Stimulated activated CD8-positive, alpha-beta memory T cell treated with anti-CD3 and anti-CD28 coated beads, Interleukin-7, amount 100 ng/mL, for 1 hour (primary cell): ENCODE measurements at places on chromosomes 2 and 18.

- DNase-seq, result no peak
Observed at GRCh38 chr2:41621095-41621494, 426.7 kb upstream of the PKDCC start.

DNA sequence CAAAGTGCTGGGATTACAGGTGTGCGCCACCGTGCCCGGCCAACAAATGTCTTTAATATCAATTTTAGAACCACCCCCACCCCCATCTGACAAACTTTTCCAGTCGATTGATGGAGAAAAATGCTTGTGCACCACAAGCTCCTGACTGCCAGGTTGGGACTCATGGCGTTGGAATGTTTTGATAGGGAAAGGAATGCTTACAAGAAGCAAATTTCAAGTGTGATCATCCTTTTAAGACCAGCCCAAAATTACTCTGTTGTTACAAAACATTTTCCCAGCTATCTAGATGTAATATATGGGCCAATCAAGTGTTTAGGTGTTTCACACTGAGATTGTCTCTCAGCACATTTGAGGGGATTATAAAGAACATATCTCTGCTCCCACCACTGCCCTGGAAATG is 45.2 kb downstream of the UBXN4 start:
- DNase-seq, result no peak

- DNase-seq, result no peak
Observed at GRCh38 chr2:18516112-18516511, 44.3 kb downstream of the RDH14 start.

DNA sequence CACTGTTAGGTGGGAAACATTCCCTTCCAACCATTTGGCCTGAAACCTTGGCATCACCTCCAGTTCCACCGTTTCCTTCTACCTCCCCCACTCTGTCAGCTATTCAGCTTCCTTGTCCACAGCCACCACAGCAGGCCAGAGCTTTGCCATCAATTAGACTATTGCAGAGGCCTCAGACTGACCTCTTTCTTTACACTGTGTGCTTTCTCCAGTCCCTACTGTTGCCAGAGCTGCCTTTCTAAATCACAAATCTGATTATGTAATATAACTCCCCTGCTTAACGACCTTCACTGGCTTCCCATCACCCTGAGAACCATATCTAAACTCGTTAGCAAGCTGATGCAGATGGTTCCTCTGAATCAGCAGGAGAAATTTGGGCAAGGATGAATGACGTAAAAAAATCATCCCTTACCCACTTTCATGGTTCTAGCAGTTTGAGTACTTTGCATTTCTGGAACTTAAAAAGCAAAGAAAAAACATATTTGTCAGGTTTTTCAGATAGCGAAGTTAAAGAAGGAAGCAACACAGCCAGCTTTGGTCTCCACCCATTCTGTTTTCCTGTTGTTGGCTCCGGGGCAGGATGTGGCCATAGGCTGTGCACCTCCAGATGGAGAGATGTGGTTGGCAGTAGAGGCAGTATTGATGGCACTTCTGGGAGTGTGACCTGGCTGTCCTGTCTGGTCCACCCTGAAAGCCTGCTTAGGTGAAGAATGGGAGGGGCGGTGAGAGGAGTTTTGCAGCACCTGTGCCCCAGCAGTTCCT is 422.1 kb downstream of the PARD3B start:
- DNase-seq, result no peak

DNA sequence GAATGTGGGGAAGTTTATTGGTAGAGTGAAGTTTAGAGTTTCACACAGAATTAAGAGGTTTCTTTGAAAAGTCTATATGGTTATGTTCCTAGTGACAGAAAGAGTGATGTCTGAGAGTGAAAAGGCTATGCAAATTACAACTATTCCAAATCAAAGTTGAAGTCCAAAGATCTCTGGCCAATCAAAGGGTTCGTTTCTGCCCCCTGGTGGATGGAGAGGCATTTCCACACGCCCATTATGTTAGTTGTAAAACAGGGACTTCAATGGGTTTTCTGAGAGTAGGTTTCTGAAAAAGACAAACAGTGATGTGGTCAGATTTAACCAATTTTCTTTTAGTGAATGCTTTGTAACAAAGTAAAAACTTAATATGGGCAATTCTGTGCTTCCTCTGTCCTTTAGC is 441.5 kb upstream of the POU3F3 start:
- no peak for DNase-seq

DNA sequence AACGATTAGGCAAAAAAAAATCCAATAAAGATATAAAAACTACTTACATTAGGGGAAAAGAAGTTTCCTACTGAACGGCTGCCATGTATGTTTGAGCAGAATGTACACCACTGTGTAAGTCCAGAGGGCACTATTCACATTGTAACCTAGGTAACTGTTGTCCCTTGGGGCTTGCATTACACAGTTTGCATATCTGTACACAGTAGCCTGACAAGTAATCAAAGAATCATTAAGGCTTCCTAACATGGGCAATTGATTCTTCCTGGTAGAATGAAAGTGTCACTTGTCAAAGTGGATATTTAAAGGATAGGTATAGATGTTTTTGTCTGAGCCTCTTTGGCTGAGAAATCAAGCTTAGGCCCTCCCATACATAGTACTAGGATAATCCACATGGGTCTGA is 39.1 kb downstream of the PLEK start:
- DNase-seq, result no peak

GRCh38 chr2:85397925-85398331 is 12.2 kb downstream of the CAPG start:
- DNase-seq, result no peak

DNA sequence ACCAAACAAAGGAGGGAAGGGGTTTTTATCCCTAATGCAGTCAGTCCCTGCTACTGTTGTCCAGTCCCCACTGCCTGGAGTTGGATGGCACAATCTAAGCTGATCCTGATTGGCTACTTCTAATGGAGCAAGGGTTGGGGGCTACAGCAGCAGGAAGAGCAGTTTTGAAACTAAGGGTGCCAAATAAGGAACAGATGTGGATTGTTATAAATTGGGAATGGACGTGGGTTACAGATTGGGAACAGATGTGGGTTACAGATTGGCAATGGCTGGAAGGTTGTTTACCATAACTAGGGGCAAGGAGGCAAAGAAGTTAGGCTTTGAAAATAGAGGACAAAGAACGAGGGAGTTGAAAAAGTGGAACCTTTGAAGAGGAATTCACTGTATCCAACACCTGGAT is 16.0 kb upstream of the PROM2 start:
- DNase-seq, result no peak

DNA sequence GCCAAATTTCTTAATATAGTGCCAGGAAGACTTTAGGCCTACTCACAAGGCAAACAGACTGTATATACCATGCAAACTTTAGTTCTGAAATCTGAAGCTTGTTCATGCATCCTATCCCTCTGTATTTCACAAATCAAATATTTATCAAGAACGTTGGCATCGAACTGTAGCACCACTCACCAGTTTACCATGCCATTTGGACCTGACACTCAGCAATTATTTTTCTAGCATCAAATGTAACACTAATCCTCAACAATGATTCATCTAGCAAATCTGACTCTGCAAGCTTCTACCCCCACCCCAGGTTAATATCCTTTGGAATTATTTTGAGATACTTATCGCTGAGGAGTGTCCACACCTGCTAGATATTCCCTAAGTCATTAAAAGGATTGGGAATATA is 1506.6 kb downstream of the LRP1B start:
- DNase-seq, result no peak

GRCh38 chr2:1935476-1935875 is 191.2 kb upstream of the PXDN start:
- no peak for DNase-seq

- no peak for DNase-seq
Observed at GRCh38 chr2:37501113-37501512, 156.7 kb downstream of the QPCT start.

DNA sequence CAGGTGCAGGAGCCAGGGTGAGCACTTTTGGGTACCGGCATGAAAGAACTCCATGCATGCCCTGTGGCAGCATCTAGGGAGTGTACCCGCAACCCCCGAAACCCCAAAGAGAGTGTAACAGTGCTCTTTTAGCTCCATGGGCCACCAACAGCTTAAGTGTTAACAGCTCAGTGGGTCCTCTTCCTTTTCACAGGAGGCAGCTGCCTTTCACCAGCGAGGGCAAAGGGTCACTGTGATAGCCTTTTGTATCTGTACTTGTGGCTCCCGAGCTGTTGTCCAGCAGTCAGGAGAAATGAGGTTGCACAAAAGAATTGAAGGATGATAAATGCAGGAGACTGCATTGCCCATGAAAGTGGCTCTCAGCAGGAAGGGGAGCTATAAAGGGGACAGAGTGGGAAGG is 1166.3 kb upstream of the ACVR2A start:
- no peak for DNase-seq

- DNase-seq, result no peak
Observed at GRCh38 chr2:172160839-172161238, 58.1 kb upstream of the DLX2 start.

DNA sequence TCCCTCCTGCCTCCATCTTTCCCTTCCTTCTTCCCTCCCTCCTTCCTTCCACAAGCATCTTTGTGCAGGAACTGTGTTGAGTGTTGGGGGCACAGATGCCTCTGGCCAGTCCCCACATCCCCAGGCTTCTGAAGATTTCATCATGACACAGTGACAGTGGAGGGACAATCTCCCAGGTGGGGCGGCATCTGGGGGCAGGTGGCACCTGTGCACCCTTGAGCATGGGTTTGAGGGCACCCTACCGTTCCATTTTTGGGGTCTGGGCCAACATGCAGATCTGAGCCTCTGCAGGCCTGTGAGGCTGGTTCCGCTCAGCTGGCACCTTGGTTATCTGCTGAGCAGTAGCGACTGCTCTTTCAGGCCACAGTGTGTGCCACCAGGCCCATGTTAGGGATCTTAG is 57.6 kb downstream of the LONRF2 start:
- DNase-seq, result no peak

DNA sequence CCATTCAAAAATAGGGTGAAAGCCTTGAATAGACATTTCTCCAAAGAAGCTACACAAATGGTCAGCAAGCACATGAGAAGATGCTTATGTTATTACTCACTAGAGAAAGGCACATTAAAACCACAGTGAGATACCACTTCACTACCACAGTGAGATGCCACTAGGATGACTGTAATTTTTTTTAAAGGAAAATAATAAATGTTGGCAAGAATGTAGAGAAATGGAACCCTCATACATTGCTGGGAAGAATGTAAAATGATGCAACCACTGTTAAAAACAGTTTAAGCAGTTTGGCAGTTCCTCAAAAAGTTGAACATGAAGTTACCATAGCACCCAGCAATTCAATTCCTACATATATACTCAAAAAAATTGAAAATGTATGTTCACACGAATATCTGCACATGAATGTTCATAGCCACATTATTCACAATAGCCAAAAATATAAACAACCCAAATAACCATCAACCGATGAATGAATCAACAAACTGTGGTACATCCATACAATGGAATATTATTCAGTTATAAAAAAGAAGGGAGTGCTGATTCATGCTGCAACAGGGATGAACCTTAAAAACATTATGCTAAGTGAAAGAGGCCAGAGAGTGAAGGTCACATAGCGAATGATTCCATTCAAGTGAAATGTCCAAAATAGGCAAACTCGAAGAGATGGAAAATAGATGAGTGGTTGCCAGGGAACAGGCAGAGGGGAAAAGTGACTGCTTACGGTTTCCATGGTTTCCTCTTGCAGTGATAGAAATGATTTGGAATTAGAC is 156.2 kb upstream of the NDUFV2 start:
- DNase-seq, result no peak

DNA sequence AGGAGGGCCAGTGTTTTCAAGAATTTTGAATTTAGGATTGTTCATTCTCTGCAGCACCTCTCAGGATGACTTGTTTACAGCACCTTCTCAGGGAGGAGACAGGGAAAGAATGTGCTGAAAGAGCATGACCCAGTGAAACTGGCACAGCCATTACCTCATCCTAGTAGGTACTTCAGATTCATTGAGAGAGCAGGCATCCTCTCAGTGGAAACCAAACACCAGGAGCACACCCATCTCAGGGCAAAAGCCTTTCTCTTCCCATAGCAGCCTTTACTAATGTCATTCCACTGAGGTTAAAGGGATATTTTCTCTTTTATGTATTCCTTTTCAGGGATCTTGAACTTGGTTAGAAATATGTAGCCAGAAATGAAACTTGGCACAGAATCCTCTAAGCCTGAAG is 2.6 kb downstream of the MAP2 start:
- no peak for DNase-seq

- no peak for DNase-seq
Observed at GRCh38 chr2:105538840-105539239, 140.0 kb upstream of the FHL2 start.

DNA sequence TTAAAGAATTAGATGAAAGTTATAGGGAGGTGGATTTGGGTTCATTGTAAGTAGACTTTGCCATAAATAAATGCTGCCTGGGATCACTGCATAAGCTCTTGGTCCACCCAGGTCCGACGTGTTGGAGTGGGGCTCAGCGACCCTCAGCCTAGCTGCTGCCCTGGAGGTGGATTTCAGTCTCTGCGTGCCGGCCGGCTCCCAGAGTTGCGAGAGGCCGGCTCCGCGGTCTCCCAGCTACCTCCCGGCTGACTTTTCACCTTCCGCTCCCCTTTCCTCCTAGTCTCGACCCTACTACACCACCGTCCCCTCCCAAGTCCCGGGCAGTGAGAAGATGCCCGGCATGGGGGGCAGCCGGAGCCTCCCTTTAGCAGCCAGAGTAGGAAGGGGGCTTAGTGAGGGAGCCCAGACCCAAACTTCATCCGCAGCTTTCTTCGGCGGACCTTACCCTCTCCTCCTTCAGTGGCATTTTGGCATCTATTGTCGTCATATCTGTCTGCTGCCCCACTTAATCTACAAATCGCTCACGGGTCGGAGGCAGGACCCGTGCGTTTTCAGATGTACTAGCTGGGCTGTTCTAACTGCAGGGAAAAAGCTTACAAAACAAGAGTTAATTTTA is 8.1 kb downstream of the EMX1 start:
- DNase-seq, result no peak

DNA sequence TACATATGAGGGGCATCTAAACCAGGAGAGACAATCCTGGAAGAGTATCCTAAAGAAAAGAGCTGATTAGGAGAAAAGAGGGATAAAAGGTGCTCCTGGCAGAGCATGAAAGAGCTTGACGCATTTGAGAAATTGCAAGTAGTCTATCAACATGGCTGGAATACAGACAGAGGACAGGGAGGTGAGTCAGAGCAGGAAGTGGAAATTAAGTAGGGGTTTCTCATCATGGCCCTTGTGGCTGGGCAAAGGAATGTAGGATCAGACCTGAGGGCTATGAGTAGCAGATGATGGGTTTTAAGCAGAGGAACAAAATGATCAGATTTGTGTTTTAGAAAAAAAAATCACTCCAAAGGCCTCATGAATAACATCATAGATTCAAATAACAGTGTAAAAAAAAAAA is 49.2 kb upstream of the UGP2 start:
- DNase-seq, result no peak

DNA sequence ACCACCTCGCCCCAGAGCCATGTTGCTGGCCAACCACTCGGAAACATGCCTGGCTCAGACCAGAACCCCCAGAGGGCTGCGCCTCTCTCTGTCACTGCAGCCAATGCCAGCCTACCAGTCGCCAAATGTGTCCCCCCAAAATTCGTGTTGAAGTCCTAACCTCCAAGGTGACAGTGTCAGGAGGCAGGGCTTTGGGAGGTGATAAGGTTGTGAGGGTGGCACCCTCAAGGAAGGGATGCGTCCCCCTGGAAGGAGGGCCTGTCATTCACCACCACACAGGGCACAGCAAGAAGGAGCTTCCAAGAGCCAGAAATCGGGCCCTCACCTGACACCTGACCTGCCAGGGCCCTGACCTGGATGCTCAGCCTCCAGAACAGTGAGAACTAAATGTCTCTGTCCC is 291.9 kb upstream of the SALL3 start:
- DNase-seq, result no peak

- no peak for DNase-seq
Observed at GRCh38 chr2:39144416-39144815, 23.6 kb upstream of the SOS1 start.
